ENCODE measurements at places on chromosomes 3 and 15. TPM values are rescaled to one million over a fixed set of nuclear protein-coding genes. Genes with fewer than 3 reads are reported as not detected.

GRCh38 chr15:97234851-97235610 lies 725.5 kb upstream of the ARRDC4 start:
- peak; percentile 35 for DNase-seq

DNA sequence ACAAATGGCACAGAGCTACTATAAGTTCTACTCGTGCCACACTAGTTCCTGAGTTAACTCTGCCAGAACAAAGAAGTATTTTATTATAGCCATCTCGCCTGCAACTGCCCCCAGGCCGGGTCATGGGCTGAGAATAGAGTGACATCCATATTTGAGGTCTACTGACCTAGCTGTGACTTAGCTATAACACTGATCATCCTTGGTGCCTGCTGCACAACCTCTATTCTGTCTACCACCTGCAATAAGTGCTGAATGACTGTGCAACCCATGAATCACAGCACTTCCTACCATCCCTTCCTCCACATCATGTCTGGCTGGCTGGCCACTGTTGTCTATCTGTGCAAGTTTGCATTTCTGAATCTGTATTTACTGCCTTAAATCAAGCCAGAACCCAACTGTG lies 506.5 kb upstream of the TBL1XR1 start:
- no peak for DNase-seq

GRCh38 chr3:151428386-151428785 lies 32.5 kb downstream of the IGSF10 start:
- DNase-seq: peak; percentile 61

DNA sequence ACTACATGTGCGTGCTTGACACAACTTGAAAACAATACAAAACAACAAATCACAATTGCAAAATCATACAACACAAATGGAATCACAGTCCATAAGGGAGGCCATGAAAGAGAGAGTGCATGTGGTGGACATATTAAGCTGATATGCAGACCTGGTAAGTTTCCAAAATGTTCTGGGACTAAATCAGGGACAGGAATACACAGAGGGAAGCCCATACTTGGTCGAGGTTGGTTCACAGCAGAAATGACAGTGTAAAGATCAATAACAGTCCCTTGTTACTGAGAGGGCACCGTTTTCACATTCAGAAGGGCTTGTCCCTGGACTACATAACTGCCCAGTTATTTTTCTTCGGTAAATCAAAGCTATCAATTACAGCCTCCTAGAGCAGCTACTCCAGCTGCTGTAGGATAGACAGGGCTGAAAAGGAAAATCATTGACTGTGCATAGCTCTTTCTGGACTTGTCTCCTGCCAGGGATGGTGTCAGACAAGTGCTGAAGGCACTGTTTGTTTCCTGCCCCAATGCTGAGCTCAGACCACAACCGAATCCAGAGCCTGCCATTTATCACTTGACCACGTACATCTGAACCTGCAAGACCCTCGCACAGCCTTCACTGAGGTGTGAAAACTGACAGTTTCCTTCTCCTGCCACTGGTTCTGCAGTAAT lies 79.5 kb upstream of the KCNMB2 start:
- DNase-seq: no peak

DNA sequence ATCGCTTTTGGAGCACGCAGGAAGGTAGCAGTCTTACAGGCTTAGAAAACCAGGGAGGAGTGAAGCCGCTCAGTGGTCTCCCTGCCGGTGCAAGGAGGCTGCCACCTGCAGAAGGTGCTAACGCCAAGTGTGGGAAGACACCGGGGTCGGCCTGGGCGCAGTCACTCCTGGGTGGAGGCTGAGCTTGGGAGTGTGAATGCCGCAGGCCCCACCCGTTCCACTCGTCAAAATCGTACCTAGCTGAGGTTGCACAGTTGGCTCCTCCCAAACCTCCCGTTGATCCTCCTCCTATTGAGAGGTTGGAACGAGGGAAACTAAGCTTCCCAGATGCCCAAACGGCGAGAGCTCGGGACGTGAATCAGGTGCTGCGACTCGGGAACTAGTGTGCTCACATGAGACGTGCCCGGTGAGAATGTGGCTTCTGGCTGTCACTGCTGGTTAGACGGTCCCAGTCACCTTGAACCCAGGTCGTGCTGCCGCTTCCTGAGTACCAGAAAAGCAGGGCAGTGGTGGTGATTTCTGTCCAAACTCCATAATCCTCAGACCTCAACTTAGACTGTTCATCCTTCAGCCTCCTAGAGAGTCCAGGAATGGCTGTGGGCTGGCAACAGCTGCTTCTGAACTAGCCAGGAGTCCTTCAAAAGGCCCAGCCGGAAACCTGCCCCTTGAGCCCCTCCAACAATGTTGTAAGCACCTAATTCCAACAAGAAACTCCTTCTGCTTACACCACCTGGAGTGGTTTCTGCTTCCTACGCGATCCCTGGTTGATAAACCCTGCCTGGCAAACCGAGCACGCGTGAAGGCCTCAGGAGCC lies 156.0 kb downstream of the XXYLT1 start:
- DNase-seq: no peak

GRCh38 chr3:196639483-196640296 lies at the start of gene NRROS:
Gene NRROS (plus strand): TSS chr3:196639694. CDS start chr3:196654540, 14,846 bp downstream.
- peak; percentile 49 for DNase-seq

DNA sequence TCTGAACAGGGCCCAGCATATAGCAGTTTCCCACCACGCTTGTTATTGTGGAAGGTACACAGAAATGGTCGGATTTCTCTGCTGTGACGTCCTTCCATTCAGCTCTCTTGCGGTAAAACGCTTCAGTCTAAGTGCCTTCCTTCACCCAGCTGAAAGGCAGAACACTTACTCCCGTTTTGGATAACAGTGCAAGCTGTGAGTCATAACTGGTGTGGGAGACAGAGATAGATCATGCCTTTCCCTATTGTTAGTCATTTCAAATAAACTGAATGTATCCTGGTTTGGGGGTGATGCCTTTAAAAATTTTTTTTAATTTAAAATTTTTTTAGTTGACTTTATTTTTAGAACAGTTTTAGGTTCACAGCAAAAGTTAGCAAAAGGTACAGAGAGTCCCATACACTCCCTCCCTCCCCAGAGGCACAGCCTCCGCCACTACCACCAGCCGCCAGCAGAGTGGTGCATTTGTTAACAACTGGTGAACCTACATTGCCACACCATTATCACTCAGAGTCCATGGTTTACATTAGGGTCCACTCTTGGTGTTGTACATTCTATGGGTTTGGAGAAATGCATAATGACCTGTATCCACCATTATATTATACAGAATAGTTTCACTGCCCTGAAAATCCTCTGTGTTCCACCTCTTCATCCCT lies 94.9 kb upstream of the NSMCE3 start:
- DNase-seq: peak; percentile 40

GRCh38 chr15:48861813-48862431 lies 16.0 kb upstream of the EID1 start:
- peak; percentile 25 for DNase-seq

DNA sequence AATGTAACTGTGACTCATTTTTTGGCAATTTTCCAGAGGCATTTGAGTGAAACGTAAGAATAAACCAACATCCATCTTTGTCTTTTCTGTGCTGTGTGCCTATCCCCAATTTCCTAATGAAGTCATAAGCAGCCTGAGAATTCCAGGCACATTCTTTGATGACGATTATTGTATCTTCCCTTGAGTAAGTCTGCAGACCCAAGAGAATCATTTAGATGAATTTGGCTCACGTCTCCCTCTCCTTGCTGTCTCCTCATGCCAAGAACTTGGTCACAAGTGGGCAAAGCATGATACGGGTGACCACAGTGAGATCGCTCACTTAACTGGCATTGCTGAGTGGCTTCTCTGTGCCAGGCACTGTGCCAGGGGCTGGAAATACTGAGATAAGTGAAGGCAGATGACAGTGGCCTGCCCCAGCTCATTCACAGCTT lies 384.5 kb upstream of the IL12A start:
- peak; percentile 62 for DNase-seq

DNA sequence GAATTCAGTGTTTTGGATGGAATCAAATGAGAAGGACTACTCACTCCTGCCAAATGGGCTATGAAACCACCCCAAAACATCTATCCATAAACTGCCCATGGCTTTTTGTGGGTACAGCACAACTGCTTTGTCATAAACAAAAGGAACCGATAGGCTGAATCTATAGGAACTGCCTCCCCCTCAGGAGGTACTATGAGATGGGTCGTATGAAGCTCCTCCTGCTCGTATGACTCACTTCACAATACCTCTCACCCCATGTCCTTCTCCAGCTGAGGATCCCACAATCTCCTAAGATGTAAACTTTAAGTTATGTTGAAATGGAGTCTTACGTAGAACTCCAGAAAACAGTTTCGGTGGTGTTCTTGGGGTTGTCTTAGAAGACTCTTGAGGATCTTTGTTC lies 129.9 kb upstream of the SAMMSON start:
- DNase-seq: peak; percentile 25

GRCh38 chr3:189606774-189607173 lies 24.4 kb upstream of the TP63 start:
- no peak for DNase-seq

The ATP10A gene
- 1.5 TPM for total RNA-seq

The EPHB1 gene
- total RNA-seq: not detected

The SRGAP3 gene
- total RNA-seq: 0.07 TPM

The ALG1L2 gene
- not detected for total RNA-seq

The KLHL40 gene
- total RNA-seq: not detected

Data from MG63 (cell line).